ENCODE measurements at places on chromosomes 1 and 21. TPM values are rescaled to one million over a fixed set of nuclear protein-coding genes. Genes with fewer than 3 reads are reported as not detected.

Gene A3GALT2
- total RNA-seq = not detected

DNA sequence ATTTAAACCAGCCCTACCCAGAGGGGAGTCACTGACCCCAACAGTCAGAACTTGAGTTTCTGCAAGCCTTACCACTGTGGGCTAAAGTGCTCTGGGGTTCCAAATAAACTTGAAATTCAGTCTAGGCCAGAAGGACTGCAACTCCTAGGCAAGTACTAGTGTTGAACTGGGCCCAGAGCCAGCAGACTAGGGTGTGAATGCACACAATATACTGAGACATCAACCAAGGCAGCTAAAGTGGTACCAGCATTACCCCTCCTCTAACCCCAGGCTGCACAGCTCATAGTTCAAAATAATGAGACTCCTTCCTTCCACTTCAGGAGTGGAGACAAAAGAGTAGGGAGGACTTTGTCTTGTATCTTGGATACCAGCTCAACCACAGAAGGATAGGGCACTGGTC is 18.9 kb upstream of the IL20 start:
- no peak for DNase-seq

DNA sequence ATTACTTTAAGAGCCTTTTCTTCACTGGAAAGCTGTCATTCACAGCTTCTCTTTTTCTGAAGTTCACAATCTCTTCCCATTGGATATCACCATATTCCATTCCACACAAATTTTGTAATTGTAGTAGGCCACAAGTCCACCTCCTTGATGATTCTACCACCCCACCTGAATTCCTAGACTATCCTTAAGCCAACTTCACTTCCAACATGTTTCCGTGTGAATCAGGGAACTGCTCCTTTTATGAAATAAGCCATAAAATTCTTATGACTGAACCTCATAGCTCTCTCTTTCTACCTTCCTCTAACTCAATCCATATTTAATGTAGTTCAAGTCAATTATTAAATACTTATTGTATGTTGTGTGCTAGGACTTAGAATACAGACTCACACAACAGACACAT is 16.6 kb upstream of the ZRANB2 start:
- DNase-seq = no peak

DNA sequence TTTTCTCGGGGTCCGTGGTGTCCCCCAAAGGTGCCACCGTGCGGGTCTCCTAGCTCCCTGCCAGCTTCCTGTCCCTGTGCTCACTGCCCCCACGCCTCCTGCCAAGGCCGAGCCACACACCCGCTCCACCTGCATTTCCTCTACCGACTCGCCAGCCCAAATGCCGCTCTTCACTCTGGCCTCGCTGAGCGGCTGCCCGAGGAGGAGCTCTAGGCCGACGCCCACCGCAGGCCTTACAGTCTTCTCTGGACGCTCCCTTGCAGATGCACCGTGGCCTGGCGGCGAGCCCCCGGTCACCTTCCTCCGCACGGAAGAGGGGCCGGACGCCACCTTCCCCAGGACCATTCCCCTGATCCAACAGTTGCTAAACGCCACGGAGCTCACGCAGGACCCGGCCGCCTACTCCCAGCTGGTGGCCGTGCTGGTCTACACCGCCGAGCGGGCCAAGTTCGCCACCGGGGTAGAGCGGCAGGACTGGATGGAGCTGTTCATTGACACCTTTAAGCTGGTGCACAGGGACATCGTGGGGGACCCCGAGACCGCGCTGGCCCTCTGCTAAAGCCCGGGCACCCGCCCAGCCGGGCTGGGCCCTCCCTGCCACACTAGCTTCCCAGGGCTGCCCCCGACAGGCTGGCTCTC is 26.3 kb downstream of the FTCD start:
- DNase-seq = no peak

DNA sequence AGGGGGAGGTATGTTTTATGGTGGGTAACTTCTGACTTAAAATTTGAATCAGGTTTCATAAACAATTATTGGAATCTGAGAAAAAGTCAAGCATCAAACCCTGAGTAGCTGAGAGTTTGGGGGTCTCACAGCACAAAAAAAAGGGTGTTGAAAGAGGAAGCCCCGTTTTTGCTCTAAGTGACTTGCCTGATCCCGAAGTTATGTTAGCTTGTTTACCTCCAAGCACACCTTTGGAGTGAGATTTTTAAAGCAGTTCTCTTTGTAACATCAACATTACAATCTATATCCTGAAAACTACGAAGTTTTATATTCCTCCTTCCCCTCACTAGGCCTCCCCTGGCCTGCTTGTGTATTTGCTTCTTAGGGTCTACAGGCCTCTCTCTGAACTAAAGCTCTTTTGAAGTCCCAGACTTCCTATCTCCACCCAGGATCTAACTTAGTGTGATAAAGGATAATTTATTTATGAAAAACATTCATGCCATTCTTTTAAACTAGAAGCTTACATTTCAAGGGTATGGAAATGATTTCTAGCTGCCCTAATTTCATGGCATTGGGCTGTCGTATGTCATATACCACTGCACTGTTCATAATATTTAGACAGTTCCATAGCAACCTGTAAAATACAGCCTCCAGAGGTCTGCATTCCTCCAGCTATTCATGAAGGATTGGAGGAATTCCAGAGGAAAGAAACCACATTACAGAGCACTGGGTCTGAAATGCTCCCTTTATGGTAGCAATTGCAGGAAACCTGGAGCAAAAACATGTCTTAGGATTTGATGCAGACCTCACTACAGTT is 36.1 kb upstream of the RGS1 start:
- DNase-seq = peak; percentile 87

Gene MNDA
- not detected for total RNA-seq

GRCh38 chr1:84991097-84991920 is 5.6 kb downstream of the MCOLN2 start:
- no peak for DNase-seq

Gene CFAP45
- 1.7 TPM for total RNA-seq

DNA sequence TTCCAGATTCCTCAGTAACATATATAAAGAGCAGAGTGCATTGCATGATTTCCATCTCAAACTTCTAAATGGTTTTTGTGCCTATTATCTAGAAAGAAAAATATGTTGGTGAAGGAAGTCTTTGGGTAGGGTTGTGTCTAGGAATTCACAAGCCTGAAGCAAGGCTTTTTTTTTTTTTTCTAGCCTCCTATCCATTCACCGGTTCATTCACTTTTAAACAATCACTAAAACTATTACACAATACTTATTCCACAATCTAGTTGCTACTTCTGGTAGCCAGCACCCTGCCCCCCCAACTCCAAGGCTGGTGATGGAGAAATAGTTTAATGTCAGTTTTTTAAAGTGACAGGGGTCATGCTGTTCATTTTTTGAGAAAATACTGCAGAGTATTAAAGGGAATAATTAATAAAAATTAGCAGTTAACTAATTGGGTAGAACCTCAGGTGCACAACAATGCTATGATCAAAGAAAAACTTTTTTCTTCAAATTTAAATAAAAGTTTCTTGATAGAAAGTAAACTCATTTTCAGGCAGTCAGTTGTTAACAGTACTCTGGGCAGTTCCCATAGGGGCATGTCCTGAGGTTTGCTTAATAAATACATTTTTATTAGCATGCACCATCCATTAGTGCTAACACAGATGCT is 10.9 kb downstream of the IRF2BP2 start:
- no peak for DNase-seq

GRCh38 chr1:216887032-216887431 is 163.8 kb upstream of the ESRRG start:
- DNase-seq = no peak

DNA sequence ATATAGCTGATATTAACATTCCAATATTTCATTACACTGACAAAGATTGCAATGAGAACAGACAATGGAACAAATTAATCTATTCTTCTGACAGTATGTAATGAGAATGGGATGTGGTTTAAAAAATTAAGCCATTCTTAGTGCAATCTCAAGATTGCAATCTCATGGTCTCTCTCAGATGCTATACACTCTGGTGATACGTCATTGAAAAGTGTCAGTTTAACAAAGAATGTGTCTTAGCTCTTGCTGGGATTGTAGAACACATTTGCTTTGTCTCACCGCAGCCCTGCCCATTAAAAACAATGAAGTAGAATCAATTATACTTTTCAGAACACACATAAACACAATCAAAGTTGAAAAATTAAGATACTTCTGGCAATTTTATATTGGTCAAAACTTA is 55.2 kb downstream of the LRRC53 start:
- no peak for DNase-seq

DNA sequence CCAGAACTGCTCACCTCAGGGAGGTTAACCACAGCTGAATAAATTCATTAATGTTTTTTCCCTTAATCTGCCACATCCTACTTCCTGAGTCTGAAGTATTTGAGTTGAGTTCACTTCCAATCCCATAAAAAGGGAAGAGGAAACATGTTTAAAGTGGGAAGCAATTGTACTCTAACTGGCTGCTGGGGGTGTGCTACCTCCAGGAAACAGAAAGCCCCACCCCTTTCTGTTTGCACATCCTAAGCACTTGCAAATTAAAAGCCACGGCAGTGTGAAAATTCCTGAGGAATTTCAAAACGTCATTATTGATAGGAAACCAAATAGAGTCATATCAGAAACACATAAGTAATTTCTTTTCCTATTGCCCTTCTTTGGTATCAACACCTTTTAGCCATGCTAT is 307.0 kb upstream of the NR5A2 start:
- DNase-seq = no peak

DNA sequence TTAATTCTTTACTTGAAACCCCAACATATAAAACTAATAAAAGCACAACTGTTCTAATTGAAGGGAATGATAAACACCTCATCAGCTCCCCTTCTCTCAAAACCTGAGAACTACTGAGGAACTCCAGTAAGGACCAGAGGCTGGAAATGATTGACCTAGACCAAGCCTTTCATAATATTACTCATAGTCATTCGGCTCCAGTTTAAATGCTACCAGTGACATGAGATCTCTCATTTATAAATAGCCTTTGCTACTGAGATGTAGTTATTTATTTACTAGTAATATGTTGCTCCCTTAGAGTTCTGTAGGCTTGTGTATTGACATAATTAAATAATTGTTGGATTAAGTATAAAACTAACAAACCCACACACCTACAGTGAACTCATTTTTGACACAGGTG is 209.8 kb upstream of the PRMT6 start:
- DNase-seq = no peak

Gene NRAS
- total RNA-seq = 164 TPM

Gene FCRL4
- not detected for total RNA-seq

DNA sequence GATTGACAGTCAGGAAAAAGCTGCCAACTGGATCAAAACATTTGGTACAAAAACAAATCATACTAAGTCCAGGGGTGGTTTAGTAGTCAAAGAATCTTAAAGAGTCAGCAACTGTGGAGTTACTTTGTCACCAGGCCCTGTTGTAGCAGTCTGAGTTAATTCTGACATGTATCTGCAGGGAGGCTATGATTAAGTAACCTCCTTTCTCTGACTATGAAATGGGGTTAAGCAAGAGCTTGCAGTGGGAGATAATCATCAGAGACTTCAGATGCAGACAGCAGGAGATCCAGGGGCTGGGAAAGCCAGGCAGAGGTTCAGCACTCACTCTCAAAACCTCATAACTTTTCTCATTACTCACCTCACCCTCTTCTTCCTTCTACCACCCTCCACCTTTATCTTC is 99.2 kb upstream of the BTG3 start:
- DNase-seq = no peak
